ENCODE measurements at places on chromosomes 16 and 17.

GRCh38 chr16:21953541-21953902, 361 bp downstream of the UQCRC2 start:
- no peak for DNase-seq

DNA sequence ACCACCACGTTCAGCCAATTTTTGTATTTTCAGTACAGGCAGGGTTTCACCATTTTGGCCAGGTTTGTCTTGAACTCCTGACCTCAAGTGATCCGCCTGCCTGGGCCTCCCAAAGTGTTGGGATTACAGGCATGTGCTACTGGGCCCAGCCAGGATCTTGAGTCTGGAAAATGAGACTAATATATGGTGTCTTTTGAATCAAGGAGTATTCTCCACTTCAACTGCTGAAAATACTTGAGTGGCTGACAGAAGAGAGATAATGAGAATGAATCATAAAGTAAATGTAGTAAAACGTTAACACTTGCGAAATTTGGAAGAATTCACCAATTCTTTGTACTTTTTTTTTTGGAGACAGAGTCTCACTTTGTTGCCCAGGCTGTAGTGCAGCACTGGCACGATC, 16.6 kb downstream of the SMYD4 start:
- DNase-seq = no peak

DNA sequence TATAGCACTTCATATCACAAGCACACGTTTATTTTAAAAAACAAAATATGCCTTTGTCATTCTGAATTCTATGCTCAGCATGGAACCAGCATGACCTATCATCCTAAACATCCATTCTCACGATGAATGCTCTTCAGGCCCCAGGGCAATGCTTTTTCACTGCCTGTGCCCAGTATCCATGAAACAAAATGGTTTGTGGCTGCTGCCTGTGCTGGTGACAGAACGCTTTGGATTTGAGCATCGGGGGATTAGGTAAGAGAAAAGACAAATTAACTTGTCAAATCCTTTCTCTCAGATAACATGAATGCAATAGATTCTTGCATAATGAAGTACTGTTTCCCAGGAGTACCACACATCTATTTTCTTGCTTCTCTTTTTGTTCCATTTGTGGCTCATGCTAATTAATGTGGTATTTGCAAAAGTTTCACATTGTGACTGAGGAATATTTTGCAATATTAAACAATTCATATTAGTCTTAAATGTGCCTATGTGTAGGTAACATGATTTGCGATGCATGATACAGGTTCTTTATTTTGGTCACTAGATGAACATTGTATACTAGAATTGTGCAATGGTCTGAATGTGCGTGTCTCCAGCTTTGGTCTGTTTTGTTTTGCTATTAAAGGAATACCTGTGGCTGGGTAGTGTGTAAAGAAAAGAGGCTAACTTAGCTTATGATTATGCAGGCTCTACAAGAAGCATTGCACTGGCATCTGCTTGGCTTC, 25.8 kb upstream of the SRSF1 start:
- DNase-seq = no peak

- DNase-seq = peak; percentile 8
These were observed 167.7 kb downstream of the COPRS start for GRCh38 chr17:31691251-31691905.

GRCh38 chr16:70610273-70611223, 35.8 kb upstream of the IL34 start:
- DNase-seq = no peak

- DNase-seq = no peak
These were observed 5.1 kb downstream of the KRT17 start for GRCh38 chr17:41619036-41619926.

DNA sequence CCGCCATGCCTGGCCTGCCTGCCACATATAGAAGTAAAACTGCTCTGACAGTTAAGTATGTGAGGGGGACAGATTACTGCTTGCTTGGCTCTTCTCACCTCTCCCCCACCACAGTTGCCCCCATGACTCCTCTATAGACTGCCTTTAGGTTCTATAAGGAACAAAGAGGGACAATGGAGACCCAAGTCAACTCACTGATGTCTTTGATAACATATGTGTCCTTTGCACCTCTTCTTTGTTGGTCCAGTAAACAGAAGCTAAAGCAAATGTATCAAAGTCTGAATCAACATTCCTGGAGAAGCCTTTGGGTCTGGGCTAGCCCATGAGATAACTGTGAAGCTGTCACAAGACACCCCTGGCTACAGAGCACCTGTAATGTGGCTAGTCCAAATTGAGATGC, 27.1 kb downstream of the NUDT7 start:
- no peak for DNase-seq

DNA sequence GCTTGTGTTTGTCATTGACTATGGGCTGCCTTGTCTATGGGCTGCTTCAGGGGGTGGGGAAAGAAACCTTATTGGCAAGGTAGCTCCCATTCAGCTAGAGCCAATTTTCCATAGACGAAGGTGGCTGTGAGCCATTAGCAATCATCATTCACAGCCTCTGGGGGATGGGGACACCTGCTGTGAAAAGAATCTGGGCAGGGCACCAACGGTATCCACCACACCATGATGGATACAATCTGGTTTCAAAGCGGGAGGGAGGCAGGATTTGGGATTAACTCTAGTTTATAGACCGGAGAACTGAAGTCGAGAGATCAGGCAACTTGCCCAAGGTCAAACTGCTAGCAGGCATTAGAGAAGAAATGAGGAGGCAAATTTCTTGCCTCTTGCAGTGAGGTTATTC, 182.3 kb downstream of the SHISA9 start:
- no peak for DNase-seq

DNA sequence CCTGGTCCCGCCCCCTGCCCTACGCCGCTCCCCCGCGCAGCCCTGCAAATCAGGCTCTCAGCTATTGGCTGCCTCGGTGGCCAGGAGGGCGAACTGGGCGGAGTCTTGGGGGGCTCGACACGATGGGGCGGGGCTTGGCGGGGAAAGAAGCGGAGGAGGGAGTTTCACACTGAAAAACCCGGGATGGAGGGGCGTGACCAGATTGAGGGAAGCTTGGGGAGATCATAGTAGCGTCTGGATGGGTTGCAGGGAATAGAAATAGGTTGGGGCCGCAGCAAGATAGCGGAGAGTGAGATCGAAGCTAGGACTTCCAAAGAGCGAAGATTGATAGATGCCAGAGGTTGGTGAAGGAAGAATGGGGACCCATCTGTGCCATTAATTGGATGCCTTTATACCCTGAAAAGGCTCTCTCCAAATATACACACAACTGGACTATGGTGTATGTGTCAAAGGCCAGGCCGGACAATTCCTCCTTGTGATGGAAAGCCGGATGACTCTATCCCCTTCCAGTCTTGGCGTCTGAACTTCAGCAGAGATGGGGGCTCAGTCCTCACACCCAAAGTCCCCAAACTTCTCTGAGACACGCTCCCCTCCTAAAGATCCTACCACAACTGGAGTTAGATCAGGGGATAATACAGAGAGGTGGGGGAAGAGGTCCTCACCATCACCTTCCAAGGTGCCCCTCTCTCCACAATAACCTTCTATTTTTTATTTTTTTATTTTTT, 376 bp upstream of the STAC2 start:
- DNase-seq = peak; percentile 92

GRCh38 chr17:16381496-16381820, 567 bp downstream of the UBB start:
- DNase-seq = no peak

GRCh38 chr17:55852734-55853133, 101.9 kb downstream of the PCTP start:
- no peak for DNase-seq

GRCh38 chr17:67620088-67620487, 97.6 kb upstream of the NOL11 start:
- DNase-seq = no peak

DNA sequence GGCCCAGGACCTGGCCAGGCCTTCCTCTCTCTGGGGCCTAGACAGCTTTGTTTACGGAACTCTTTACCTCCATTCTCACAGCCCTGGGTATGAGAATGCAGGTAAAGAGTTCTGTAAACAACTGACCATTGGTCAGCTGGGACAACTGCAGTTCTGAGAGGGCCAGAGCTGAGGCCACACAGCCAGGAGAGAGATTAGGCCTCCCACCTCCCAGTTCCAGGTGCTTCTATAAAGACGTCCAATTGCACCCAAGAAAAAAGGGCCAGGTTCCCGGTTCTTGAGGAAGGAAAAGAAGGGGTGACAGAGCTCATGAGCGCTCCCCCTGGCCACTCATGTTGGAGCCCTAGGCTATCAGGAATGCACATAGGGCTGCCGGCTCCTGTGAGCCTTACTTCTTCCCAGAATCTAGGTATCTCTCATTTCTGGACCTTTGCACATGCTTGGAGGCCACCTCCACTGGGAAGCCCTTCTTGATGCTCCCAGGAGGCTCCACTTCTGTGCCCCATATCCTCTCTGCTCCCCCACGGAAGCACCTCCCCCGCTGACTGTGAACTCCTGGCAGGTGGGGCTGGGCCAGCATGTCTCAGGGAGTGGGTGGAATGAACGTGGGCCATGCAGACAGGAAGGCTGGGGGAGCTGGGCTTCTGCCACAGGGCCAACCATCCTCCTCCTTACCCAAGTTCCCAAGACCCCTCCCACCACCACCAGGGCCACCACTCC, 13.1 kb downstream of the CNGB1 start:
- peak; percentile 47 for DNase-seq

- DNase-seq = no peak
These were observed 130.1 kb upstream of the COX10 start for GRCh38 chr17:13939222-13939621.

- no peak for DNase-seq
These were observed 300.2 kb upstream of the IRX5 start for GRCh38 chr16:54630284-54630967.

DNA sequence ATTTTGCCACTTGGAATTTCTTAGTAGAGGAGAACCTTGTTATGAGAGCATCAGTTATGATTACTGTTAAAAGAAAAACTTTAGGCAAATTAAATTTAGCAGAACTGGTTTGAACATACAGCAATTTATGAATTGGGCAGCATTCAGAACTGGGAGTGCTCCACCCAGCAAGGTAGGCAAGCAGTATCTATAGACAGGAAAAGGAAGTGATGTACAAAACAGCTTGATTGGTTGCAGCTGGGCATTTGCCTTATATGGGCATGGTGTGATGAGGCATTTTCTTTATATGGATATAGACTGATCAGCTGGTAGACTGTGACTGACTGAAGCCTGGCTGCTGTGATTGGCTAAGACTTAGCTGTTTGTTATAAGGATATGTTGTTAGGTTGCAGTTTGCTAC, 17.6 kb upstream of the CYLD start:
- DNase-seq = no peak

DNA sequence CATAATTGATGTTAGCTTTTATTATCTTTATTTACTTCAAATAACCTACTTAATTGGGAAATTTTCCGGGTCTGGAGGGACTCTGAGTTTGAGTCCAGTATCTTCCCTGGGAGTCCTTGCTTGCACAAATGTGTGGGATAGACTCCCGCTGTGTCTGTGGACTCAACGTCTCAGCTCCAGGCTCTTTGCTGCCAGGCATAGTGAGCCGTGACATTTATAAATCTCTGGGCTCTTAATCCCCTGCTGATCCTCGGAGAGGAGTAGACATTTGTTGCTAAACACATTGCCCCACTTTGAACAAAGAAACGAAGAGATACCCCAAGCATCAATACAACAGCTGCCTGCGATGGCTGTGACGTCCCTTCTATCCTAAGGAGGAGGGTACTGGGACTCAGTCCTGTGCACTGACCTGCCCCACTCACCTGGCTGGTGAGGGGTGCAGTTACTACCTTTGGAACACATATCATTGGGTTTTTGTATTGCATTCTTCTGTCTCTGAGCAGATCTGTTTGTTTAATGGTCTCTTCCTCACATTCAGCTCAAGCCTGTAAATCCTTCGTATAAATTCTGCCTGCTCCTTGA, 316.9 kb downstream of the HAPSTR1 start:
- DNase-seq = no peak

DNA sequence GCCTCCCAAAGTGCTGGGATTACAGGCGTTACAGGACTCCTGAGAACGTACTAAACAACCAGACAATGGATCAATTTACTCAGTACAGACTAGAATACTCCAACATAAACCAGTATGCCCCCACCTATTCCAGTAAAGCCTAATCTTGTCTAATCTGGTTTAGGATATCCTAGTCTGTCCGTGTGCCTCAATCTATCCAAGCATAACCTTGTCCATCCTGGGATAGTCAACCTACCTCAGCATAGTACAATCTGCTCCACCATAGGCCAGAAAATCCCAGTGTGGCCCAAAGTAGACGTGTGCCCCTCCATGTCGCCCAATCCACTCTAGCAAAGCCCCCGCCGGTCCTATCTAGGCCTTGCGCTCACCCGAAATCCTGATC, 625 bp downstream of the DVL2 start:
- no peak for DNase-seq

DNA sequence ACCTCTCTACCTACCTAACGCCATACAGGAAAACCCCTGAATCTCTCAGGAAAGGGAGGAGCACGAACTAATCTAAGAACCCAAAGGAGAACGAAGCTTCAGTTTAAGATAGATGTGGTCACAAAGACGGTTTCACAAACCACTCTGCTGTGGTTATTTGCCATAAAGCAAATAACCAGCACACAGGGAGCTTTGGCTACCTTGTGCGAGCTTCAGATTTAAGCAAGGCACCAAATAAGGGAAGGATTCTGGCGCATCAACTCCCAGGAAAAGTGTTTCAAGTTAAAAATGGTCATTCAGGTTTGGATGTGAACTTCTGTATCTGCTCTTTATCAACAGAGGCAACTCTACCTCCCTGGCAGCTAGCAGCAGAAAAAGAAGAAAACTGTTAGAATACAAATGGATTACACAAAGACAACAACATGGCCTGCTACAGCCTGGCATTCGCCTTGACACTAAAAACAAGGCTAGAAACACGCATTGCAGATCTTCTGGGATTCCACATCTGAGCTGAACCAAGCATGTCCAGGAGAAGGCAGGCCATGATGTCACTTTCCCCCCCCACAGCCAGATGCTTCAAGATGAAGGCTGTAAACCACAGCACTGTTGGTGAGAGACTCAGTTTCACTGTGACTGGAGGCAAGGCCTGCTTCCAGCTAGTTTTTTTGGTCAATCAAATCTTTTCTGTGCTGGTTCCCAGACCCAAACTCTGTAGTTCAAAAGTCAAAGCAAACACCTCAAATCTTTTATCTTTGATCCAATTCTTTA, 43.6 kb downstream of the SMG6 start:
- no peak for DNase-seq

- DNase-seq = peak; percentile 59
These were observed 10.0 kb upstream of the C1QTNF8 start for GRCh38 chr16:1105888-1106620.

Data from K562 (cell line).